ENCODE measurements at places on chromosomes 5 and 9. TPM values are rescaled to one million over a fixed set of nuclear protein-coding genes. Genes with fewer than 3 reads are reported as not detected.

ZNF454 gene
- not detected for total RNA-seq

DELE1 gene
- 57.4 TPM for total RNA-seq

FSD1L gene
- total RNA-seq = 1.3 TPM

CNTNAP3 gene
- total RNA-seq = not detected

- DNase-seq = no peak
Observed at GRCh38 chr5:7464182-7464581, 68.2 kb downstream of the ADCY2 start.

GRCh38 chr9:4339357-4339756 lies 39.5 kb upstream of the GLIS3 start:
- DNase-seq = peak; percentile 95

GRCh38 chr5:180294913-180295555 lies 3.2 kb upstream of the MAPK9 start:
- no peak for DNase-seq

DNA sequence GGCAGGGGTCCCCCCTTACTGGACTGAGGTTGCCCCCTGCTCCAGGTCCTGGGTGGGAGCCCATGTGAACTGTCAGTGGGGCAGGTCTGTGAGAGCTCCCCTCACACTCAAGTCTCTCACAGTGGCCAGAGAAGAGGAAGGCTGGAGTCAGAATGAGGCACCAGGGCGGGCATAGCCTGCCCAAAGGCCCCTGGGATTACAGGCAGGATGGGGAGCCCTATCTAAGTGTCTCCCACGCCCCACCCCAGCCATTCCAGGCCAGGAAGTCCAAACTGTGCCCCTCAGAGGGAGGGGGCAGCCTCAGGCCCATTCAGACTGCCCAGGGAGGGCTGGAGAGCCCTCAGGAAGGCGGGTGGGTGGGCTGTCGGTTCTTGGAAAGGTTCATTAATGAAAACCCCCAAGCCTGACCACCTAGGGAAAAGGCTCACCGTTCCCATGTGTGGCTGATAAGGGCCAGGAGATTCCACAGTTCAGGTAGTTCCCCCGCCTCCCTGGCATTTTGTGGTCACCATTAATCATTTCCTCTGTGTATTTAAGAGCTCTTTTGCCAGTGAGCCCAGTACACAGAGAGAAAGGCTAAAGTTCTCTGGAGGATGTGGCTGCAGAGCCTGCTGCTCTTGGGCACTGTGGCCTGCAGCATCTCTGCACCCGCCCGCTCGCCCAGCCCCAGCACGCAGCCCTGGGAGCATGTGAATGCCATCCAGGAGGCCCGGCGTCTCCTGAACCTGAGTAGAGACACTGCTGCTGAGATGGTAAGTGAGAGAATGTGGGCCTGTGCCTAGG lies at the start of gene CSF2:
Gene CSF2, plus strand, starts transcription at position 559 of the 783 bp plus-strand sequence. Its CDS starts 35 bp downstream, at position 594.
- DNase-seq = peak; percentile 65

DNA sequence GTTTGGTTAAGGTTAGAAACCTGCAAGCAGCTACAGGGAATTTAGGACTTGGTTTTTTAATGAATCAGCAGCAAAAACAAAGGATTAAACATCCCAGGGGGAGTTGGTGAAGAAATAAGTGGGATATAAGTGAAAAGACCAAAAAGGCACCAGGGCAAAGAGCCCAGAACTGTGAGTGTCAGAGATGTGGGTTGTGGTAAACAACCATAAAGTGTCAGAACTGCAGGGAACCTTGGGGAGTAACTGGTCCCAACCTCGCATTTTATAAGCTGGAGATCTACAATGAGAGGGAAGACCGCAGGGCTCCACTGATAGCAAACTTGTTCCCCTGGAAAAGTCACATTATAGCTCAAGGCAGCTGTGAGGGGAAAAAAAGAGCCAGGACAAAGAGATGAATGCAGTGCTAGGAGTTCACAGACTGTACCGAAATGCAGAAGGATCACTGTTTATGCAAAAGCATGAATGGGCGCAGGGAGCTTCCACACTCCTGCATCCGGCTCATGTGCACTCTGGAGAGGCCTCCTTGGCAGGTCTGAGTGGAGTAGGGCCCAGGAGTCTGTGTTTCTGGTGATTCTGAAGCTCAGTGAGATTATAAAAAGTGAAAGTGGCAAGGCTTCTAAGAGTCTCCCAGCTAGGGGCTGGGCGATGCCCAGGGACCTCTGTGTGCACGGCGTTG lies 156.3 kb downstream of the GOLPH3 start:
- no peak for DNase-seq

DNA sequence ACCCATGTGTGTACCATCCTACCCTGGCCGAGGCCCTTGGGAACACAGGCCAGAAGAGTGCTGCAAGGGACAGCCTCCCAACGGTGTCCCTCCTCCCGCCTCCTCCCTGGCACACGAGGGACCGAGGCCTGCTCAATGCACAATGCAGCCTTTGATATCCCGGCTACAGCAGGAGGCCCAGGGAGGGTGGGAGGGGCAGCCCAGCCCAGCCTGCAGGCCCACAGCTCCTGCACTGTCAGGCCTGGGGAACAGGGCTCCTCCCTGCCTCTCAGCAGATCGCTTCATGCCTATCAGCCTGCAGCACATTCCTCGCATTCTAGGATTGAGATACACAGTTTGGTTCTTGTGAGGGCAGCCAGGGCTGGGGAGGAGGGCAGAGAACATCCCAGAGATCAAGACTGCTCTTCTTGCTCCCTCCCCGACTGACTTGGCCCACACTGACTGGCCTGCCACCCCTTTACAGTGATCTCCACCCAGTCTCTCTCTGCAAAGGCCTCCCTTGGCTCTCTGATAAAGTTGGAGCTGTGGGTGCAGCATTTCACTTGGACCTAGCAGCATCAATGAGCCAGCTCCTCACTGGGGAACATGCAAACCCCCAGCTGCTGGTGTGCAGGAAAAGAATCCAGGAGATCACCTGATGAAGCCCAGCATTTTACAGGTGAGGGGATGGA lies at the start of gene SH3TC2:
Gene SH3TC2, minus strand, starts transcription at position 46 of the 671 bp plus-strand sequence. Its CDS starts 40 bp downstream, at position 6.
- DNase-seq = no peak

GRCh38 chr9:8036914-8037524 lies 237.4 kb upstream of the DMAC1 start:
- no peak for DNase-seq

DNA sequence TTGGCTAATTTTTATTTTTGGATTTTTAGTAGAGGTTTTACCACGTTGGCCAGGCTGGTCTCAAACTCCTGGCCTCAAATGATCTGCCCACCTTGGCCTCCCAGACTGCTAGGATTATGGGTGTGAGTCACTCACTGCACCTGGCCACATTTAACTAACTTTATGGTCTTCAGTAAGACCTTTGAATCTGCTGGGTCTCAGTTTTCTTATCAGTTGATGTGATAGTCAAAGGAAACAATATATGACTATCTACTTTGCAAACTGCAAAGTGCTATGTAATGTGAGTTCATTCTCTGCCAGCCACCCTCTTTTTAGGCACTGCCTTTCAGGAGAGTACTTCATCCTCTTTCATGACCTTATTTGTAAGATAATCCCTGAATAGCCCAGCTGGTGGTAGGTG lies 474.7 kb downstream of the PDE4D start:
- DNase-seq = no peak

DNA sequence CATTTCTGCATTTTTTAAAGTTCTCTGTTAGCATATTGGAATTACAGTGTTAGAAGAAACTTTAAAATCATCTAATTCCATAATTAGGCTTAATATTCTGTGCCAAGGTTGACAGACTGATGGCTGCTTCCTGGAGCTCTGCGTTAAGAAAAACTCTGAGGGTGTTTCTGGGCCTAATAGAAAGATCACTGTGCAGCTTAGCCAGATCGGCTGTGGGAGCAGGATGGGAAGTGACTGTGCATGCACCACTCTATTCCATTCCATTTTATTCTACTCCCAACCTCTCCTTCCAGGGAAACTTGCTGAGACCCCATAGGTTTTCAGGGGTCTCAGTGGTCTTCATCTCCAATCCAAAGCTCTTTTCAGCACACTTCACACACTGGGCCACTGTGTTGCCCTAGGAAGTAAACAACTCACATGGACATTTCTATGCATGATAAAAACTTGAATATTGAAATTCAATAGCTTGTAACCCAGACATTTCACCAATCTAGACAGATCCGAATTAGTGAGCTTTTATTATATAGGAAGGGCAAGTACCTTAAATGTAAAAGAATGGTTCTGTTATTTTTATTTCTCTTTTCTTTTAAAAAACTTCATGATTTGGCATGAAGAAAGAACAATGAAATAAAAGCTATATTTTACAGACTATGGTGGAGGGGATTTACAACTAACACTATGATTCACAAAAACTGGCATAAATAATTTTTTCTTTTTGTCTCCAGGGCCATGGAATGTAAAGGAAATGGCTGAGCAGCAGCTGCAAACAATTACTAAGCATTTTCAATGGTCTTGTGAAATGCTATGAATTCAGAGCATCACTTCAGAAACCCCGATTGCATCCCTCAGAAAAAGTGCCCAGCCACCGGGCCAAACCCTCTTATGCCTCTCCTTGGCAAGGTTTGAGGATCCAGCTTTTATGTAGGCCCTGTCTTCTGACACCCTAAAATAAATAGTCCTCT lies 51.4 kb upstream of the DAB2 start:
- no peak for DNase-seq

DNA sequence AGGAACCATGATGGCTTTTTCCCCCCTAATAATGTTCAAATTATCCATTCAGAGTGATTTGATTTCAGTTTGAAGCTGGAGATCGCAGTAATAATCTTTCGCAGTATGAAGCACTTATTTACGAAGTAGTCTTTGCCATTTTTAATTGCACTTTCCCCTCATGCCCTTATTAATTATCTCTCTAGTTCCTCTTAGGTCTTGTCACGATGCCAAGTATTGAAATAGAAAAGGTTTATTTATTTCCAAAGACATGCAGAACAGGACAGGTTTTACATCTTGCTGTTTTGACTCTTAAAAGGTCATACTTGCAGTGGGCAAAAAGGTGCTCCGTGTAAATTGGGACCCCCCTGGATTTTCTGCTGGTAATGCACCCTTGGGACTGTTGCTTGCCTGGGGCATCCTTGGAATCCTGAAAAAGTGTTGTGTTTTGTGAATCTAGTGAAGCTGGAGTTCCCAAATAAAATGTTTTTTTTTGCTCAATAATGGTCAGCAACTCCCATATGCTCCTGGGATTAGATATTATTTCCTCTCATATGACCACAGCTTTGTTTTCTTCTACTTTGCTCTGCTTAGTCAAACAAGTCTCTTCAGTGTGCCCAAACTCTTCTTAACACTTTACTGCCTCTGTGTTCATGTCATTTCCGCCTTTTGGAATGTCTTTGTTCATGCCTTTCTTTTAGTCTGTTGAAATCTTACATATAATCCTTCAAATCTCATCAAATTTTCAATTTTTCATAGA lies 278.3 kb downstream of the TMEM38B start:
- DNase-seq = no peak

DNA sequence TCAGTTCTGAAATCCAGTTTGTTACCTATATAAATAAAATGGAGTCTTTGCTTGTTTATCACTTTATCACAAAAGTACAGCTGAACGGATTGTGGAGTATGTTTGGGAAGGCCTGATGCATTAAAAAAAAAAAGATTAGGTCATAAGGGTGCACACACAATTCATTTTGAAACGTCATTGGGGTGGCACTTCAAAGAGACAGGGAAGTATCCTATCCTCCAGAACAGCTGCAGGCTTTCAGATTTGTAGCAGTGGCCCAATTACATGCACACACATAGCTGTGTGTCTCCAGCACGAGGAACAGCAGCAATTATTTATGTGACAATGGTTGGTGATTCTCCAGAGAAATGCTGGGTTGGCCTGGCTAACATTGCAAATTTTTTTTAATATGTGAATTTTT lies 46.8 kb upstream of the FER start:
- DNase-seq = no peak

DNA sequence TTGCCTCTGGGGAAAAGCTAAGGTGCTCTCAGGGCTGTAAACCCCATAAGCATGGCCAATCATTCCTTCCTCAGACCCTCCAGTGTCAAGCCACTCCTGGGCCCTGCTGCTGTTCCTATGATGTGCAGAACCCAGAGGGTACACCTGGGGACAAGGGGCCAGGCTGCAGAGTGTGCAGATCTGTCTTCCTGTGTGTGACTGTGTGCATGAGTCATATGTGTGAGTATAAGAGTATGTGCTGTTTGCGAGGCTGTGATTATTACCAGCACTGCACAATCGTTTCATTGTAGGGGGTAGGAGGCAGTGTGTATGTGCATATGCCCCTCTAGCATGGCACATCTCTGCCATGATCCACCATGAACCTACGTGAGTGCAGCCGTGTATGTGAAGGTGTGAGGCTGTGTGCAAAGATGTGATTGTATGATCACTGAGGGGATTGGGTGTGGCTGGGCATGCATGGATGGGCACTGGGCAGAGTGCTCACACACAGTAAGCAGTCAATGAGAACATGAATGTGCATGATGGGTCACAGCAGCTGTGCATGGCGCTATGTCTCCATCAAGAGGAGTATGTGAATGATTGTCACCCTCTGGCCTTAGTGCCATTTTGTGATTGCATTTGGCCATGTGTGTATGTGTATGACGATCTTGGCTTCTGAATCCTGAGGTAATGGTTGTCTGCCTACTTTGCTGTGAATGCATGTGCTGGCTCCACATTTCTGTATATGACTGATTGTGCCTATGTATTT lies 2.4 kb upstream of the OR1K1 start:
- no peak for DNase-seq

DNA sequence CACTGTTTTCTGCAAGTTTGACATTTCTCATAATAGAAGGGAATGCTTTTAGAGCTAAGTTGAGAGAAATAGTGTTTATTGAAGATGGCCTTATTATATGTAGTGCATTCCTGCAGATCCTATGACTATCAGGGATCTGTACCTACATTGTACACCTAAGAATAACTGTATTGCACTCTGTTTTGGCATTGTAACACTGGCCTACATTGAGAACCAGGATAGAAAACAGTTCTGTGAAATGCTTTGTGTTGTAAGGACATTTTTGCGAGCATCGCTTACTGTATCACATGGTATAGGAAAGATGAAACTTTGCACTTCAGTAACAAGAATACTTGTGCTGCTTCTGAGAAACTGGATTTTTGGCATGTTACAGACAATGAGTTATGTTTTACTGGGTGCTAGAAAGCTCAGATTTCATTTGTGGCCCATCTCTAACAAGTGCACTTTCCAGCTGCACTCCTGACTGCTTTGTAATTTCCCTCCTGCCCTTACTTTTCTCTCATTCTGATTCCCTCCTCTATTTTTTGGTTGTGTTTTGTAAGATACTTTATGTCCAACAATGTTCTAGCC lies 30.6 kb downstream of the C9orf85 start:
- no peak for DNase-seq

- no peak for DNase-seq
Observed at GRCh38 chr5:143543358-143544255, 140.1 kb upstream of the NR3C1 start.

DNA sequence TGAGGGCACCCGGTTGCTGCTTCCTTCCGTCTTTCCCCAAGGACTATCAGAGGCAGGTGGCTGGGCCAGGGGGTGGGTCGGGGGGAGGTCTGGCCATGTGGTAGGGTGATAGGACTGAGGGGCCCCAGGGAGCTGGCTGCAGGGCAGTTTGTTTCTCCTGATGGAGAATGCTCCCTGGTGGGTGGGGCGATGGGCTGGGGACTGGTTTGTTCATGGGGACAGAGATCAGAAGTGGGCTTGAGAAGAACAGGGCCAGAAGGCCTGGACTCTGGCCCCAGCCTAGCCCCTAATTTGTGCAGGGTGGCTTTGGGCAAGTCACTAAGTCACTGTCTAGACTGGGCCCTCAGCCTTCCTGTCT lies 117.4 kb downstream of the RGS3 start:
- DNase-seq = peak; percentile 24
